Activated CD8-positive, alpha-beta memory T cell treated with anti-CD3 and anti-CD28 coated beads, Interleukin-2, amount 50 U/mL, for 4 hours (primary cell): ENCODE measurements at places on chromosomes 12 and 14.

DNA sequence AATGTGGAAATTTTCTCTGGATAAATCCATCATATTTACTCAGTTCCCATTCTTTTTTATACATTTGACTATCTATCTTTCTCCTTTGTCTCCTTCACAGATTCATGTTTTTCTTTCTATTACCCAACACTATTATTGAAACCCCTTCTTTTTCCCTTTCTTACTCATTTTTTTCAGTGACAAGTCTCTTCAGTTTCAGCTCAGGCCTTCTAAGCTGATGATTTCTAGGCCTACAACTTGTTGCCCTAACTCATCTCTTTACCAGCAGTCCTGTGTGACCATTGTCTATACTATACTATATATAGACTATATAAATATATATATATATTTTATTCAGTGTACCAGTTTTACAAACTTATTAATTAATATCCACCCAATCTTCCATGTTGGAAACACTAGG, 31.8 kb downstream of the SLC16A7 start:
- DNase-seq: no peak

GRCh38 chr12:99605-100004, 33.0 kb downstream of the IQSEC3 start:
- DNase-seq: no peak

DNA sequence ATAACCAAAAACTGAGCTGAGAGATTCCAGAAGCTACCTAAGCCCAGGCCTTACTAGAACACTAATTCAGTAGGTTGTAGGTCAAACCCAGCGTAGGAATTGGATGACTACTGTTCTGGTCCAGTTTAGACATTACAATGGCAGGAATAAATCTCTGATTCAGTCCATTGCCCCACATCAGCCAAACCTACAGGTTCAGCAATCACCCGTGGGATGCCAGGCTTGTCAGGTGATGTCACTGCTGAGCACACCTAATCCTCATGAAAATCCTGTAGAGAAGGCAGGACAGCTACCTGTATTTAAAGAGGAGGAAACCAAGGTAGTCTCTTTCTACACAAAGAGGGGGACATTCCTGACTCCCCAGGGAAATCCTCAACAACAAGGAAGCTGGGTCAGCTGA, 63.7 kb downstream of the RFX4 start:
- no peak for DNase-seq

DNA sequence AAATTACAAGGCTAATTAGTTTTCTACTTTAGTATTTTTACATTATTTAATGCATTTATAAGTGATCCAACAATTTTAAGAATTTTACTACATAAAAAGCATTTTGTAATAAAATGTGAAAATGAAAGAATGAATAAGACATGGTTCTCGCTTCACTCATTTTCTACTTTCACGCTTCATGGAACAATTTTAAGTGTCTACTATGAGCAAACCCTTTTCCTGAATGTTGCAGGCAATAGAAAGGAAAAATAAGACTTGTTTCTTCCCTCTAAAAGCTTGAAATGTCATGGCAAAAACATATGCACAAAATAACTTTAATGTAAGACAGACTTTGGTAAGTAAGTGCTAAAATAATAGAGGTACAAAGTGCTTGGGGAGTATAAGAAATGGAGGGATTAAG, 205.7 kb upstream of the HMGA2 start:
- DNase-seq: no peak

- no peak for DNase-seq
Observed at GRCh38 chr14:20477211-20477876, 8.1 kb downstream of the PNP start.

- no peak for DNase-seq
Observed at GRCh38 chr14:69505338-69506240, 21.1 kb downstream of the PLEKHD1 start.

GRCh38 chr14:89626233-89626806, 209.3 kb upstream of the FOXN3 start:
- no peak for DNase-seq

GRCh38 chr12:12095021-12095420, 24.3 kb downstream of the BCL2L14 start:
- DNase-seq: no peak

DNA sequence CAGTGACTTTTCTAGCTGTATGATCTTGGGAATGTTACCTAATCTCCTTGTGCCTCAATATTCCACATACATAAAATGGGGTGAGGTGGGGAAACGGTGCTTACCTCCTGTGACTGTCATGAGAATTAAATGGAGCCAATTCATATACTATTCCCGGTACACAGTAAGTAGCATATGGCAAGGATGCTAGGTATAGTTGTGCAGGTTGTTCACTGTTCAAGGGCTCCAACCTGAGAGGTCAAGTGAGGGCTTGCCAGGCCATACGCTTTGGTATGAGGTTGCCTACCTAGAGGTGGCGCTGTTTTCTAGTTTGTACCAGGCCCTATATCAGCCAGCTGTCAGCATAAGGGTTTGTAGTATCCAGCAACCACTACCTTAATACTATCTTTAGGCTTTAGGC, 3.6 kb upstream of the BATF start:
- DNase-seq: no peak

- DNase-seq: no peak
Observed at GRCh38 chr12:79262938-79263337, 398.4 kb downstream of the SYT1 start.

GRCh38 chr12:84756961-84757360, 155.6 kb downstream of the SLC6A15 start:
- no peak for DNase-seq

DNA sequence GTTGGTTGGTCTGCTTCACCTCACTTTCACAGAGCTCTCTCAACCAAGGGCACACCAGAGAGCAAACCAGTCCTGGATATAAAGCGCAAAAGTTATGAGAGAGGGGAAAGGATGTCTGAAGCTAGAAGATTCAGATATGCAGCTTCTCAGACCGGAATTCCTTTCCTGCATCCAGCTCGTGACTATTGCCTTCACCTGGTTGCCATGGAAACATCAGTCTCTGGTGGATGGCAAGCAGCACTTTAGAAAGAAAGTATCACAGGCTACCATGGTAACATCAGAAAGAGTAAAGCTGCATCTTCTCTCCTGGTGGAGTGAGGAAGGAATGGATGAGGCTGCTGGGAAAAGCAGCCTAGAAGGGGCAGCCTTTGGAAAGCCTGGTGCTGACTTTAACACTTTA, 13.7 kb downstream of the REM2 start:
- no peak for DNase-seq

DNA sequence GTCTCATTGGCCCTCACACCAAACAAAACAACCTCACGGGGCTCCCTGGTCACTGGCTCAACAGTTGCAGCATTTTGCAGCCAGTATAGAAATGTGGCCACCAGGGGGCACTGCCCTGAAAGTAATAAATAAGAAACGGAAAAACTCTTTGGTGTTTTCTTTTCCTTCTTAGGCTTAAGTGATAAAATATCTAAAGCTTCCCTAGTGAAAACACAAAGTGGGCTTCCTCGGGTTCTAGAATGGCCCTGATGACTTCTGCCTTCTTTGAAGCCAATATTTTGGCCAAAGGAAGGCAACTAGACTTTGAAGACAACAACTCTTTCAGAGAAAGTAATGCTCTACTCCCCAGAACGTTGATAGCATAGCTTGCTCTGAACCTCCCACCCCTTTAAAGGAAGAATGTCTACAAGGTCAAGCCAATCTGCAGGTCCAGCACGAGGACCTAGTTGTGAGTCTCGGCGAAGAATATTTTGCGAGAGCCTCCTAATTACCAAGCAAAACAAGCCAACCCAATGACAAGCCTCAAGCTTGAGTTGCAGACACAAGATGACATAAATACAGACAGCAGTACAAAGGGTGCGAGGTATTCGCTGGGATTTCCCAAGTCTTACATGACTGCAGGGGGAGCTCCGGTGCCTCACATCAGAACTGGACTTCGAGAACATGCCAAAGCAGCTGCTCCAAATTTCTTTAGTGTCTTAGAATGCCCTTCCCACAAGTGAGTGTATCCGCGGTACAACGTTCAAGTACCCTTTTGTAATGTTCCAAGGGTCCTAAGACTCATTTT, 2.6 kb downstream of the ITPK1 start:
- DNase-seq: peak; percentile 77

GRCh38 chr12:46664761-46665287, 161.0 kb downstream of the SLC38A4 start:
- DNase-seq: no peak

- DNase-seq: no peak
Observed at GRCh38 chr12:91180582-91181395, 1.8 kb downstream of the DCN start.

- no peak for DNase-seq
Observed at GRCh38 chr14:68921666-68922065, 57.4 kb downstream of the ACTN1 start.

- DNase-seq: no peak
Observed at GRCh38 chr14:78104655-78105054, 65.5 kb upstream of the NRXN3 start.

DNA sequence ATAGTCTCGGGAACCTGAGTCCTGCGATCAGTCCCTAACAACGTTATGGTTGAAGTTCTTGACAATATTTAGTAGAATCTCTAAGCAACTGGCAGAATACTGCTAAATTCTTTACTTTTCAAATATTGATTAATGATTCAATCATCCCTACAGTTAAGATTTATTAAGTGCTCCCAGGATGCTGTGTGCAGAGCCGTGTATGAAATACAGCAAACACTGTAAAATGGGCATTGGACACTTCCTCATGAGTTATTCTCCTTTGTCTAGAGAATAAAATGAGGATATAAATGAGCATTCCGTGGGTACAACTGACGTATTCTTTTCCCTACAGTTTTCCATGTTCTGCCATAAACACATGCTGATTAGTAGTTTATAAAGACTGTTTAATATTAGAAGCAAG, 372.4 kb downstream of the TMTC2 start:
- no peak for DNase-seq

DNA sequence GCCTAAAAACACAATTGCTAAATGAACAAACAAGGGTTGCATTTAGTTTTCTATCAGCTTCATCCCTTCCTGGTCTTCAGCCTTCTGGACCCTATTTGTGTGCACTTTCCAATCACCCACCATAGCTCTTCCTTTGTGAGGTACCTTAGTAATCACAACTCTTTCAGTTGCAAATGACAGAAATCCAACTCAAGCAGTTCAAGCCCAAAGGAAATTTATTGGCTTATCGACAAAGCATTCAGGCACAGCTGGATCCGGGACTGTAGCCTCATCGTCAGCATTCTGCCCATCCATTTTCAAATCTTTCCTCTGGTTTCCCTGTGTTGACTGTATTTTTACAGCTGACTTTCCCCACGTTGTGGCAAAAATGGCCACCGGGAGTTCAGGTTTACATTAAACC, 148.6 kb upstream of the VASH1 start:
- no peak for DNase-seq

GRCh38 chr12:124578854-124579253, 11.4 kb upstream of the NCOR2 start:
- no peak for DNase-seq

GRCh38 chr14:65156568-65157366, 54.5 kb upstream of the MAX start:
- DNase-seq: no peak

DNA sequence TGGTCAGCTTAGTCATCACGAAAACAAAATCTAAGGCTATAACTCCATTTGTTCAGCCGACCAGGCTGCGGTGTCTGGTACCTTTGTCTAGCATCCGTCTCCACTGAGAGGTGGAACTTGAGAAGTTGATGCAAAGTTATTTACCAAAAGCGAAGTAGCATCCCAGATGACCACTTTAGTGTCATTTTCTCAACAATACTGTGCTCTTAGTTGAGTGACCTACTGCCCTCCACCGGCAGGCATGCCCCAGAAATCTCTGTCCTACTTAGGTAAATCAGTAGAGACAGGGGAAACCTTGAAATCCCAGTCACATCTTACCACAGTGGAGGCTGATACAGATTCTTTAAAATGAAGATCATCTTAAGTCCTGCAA, 1.3 kb upstream of the ST8SIA1 start:
- DNase-seq: no peak

GRCh38 chr12:9880532-9881078, 684 bp upstream of the KLRF2 start:
- DNase-seq: no peak

GRCh38 chr14:81314443-81315175, 85.5 kb downstream of the STON2 start:
- no peak for DNase-seq
